ENCODE measurements at places on chromosomes 4 and X.

DNA sequence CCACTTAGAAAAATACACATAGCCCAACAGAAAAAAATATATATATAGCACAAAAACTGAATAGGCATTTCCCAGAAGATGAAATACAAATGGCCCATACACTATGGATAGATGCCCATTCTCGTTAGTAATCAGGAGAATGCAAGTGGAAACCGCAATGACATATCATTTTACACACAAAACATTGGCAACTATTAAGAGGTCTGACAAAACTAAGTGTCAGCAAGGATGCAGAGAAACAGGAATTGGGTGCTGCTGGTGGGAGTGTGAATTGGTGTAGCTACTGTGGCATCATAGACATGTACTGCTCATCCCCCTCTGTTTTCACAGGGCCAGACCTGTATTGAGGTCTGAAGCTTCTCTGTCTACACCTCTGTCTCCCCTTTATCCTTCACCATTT is 320.0 kb downstream of the IDS start:
- no peak for DNase-seq

GRCh38 chr4:158936238-158936637 is 166.6 kb upstream of the RAPGEF2 start:
- no peak for DNase-seq

- DNase-seq: no peak
Measured at GRCh38 chr4:13543839-13544605, at the start of gene NKX3-2. TSS of gene NKX3-2 (minus strand) at chr4:13544508. CDS start at chr4:13544414, 94 bp downstream.

DNA sequence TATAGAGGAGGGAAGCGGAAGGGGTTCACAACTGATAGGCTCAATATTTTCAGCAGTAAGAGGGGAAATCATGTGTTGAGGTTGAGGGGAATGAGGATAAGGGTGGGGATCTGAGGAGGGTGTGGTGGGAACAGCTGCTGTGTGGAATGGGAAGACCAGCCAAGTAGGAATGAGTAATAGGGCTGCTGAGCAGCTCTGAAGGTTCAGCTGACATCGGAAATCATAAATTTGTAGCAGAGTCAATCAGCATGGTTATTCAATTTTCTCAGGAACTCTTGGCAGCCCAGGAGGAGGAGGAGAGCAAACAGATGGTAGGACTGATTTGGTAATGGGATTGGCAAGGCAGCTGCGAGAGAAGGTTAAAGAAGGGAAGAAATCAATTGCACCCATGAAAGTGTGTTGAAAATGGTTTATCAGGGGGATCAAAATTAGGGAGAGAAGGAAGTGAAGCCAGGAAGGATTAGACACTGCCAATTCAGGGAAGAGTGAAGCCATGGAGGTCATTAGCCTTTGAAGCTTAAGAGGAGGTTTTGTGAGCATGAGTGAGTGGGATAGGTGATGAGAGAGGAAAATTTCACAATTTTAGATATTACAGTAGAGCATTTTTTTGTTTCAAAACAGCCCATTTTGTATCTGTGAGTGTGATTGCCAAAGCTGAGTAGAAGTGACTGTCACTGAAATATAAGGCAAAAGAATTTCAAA is 82.6 kb downstream of the PCDH7 start:
- no peak for DNase-seq

DNA sequence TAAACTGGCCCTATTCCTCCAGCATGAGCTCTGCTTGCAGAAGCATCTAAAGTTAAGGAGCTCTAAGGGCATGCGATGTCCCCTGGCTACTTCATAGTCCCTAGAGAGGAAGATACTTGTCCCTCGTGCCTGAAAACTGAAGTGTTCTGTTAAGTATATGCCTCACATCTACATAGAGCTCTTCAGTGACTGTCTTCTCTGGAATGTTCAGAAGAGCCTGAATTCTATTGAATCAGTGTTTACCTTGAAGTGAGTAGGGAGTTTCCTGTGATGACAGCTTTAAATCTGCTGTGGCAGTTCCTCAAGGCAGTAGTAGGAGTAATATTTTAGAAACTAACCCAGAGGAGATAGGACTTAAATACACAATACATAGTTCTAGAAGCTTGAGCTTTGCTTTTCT is 111.2 kb downstream of the ZNF518B start:
- no peak for DNase-seq

DNA sequence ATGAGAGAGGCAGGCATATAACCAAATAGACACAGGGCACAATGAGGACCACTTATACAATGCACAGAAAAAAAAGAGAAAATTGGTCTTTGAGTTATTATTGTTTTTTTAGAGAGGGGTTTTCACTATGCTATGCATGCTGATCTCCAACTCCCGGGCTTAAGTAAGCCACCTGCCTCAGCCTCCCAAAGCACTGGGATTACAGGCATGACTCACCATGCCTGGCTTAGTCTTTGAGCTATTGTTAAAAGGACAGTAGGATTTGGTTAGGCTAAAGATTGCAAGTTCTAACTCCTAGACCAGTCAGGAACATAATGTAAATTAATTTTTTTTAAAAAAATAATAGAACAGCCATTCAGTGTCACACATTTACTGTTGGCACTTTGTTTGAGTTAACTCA is 340.1 kb downstream of the GPAT3 start:
- DNase-seq: no peak

GRCh38 chrX:39465467-39465866 is 632.3 kb downstream of the BCOR start:
- DNase-seq: no peak

DNA sequence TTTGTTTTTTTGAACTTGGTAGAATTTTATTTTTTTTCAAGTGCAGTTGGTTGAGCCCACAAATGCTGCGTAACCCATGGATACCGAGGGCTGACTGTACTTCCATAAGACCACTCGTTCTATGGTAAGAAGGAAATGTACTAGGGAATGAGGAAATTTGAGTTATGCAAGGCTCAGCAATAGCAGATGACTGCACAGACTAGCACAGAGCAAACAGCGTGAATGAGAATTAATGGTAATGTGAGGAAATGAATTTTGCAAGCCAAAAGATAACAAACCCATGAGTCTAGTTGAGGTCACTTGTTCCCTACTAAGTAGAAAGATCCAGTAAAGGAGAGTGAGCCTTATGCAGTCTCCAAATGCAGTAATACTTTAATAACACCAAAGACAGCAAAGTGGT is 17.4 kb downstream of the GSPT2 start:
- no peak for DNase-seq

DNA sequence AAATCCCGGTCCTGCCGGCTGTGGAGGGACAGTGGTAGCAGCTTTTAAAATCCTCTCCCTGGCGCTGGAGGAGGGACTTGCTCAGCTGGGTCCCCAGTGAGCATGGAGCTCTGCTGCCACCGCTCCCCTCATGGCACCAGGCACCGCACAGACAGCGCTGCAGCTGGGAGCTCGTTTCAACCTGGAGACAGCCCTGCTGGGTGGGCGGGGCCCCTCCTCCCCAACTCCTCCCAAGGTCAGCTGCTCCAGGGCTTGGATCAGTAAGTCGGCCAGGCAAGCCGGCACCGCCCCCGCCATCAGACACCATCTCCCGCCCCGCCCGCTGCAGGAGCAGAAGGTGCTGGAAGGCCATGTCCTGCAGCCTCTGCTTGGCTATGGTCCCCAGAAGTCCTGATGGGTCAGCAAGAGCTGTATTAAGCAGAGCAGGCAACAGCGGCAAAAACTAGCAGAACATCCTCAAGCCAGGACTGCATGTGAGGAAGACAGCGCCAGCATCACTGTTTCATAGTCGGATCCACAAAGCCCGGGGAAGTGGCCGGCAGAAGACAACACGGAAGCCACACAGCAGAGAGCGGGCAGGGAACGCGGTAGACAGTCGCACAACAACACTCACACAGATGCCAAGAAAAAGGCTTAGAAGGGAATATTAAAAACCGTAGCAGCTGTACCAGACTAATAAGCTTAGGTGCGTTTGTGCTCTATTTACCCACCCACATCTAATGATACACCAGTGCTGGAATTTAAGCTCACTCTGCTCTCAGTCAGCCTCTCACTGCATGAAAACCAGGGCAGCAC is 16.2 kb downstream of the ZFYVE28 start:
- no peak for DNase-seq

DNA sequence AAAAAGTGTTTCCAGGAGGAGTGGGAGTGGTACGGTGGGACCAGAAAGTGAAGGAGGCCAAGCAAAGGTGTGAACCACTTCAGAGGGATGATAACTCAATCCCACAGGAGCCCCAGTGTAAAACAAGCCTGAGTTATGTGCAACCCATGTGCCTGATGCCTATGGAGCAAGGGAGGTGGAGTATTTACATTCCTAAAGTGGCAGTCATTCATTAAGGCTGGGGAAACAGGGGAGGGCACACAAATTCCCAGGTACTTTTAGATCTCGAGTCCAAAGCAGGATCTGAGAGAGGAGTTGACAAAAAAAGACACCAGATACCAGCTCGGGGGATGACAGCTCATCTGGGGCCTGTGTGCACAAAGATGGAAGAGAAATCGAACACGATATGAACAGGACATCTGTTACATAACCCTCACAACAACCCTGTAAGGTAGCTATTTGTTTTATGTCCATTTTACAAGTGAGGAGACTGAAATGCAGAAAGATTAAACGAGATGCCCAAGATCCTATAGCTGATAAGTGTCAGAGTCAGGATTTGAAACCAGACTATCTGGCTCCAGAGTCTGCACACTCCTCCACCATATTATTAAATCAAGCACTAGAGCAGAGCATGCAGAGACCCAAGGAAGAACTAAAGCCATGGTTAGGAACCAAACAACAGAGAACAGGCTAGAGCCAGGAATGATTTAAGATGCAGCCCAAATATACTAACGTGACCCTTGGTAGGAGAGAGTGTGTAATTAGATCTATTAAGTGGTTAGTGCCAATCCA is 91.9 kb upstream of the MAPK10 start:
- no peak for DNase-seq

DNA sequence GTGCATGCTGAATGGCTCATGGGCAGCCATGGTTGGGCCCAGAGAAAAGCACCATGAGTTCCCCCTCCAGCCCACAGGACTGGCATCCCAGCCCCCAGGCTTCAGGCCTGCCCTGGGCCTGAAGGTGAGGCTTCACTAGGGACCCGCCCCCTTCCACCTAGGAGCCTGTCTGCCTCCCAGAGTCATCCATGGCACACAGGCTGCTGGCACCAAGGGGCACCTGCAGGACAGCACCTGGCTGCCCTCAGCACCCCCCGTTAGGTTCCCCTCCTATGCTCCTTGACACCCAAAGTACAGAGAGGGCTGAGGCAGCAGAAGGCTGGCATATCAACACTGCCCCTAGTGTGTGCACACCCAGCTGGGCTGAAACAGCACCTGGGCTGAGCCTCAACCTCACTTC is 566.7 kb upstream of the PCDH7 start:
- DNase-seq: no peak

- DNase-seq: no peak
Measured at GRCh38 chr4:60989141-60989540, 211.0 kb upstream of the ADGRL3 start.

DNA sequence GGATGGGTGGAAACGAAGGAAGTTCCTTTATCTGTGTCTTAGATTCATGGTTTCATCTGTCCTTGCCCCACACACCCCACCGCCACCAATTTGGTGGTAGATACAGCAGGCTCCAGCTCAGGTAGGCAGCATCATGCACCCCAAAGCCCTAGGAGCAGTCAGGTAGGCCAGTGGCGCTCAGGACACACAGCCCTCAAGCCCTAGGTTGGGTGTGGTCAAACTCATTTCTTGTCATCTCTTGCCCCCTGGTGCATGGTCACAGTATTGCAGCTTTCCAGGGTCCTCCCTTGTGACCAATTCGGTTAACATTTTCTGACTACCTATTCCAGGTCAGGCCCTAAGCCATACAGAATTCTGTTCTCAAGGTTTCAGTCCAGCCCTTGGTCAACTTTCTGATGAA is 14.5 kb upstream of the PRRG3 start:
- DNase-seq: no peak

GRCh38 chr4:153611679-153612078 is 72.4 kb upstream of the TLR2 start:
- DNase-seq: peak; percentile 26

GRCh38 chr4:102400898-102401297 is 55.6 kb upstream of the SLC39A8 start:
- no peak for DNase-seq

DNA sequence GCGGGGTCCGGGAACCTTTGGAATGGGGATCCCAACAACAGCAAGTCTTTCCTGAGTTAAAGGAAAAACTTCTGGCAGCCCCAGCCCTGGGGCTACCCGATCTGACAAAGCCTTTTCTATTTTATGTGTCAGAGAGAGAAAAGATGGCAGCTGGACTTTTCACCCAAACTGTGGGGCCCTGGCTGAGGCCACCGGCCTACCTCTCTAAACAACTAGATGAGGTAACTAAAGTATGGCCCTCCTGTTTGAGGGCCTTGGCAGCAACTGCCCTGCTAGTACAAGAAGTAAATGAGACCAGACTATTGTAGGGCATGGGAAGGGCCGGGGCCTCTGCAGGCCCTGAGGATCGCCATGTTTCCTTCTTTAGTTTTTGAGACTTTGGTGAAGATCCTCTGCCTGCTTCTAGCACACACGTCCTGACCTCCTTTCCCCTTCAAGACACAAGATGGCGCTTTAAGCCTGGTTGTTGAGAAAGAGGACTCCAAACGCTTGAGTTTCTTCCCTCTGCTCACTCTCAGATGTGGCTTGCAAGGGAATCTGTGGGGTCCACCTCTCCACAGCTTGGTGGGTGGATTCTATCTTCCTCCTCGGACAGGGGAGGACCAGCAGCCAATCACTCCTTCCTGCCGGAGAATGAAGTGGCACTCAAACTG is 18.5 kb upstream of the DRD5 start:
- peak; percentile 3 for DNase-seq

DNA sequence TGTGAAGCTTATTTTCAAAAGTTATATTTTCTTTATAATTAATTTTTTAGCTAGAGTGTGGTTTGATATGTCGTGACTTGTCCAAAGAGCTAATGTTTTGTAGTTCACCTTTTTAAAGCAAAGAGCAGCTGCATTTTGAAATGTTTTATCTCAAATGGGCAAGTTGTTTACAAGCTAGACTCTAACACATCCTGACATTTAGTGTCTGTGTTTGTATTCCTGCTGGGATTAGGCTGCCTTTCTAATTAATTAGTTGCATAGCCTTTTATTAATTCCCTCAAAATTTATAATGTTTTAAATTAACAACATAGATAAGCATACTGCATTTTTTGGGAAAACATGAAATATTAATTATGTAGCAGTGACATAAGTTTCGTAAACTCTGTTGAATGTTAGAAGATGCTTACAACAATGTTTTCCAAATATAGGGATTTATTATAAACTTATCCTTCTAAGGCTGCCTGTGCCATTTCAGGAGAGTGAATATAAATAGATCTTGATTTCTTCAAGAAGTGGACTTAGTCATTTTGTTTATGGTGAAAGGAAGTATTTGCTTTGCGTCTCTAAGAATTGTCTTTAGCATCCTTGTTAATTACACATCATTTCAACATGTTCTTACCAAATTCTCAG is 37.7 kb upstream of the NUDT6 start:
- no peak for DNase-seq

GRCh38 chr4:171390626-171391025 is 422.6 kb upstream of the GALNTL6 start:
- no peak for DNase-seq
